Ovary (tissue), 10 donors: ENCODE measurements at places on chromosomes 7 and 10. TPM values are rescaled to one million over a fixed set of nuclear protein-coding genes. Genes with fewer than 3 reads are reported as not detected.

- DNase-seq, result no peak
Observed at GRCh38 chr10:53836638-53837037, 964.4 kb downstream of the PCDH15 start.

Gene MMD2
- not detected for total RNA-seq

Gene CALML5
- total RNA-seq, result not detected

Gene RTKN2
- 0.46 TPM for total RNA-seq

- DNase-seq, result no peak
Observed at GRCh38 chr10:48907730-48908129, 31.9 kb downstream of the LRRC18 start.

Gene DNAJC12
- 17.5 TPM for total RNA-seq

GRCh38 chr10:65943451-65943850 is 982.4 kb upstream of the LRRTM3 start:
- no peak for DNase-seq
